Upper lobe of left lung (tissue), 6 donors: ENCODE measurements at places on chromosomes 11 and 22. TPM values are rescaled to one million over a fixed set of nuclear protein-coding genes. Genes with fewer than 3 reads are reported as not detected.

The NLRX1 gene
- total RNA-seq = 20.3 TPM

The HTR3A gene
- total RNA-seq = not detected

The SMC1B gene
- total RNA-seq = not detected

The CBLIF gene
- not detected for total RNA-seq

The GLYATL2 gene
- not detected for total RNA-seq

The MS4A6E gene
- not detected for total RNA-seq

The SLC25A18 gene
- 0.69 TPM for total RNA-seq

The ARHGAP8 gene
- 16.0 TPM for total RNA-seq

The KBTBD3 gene
- 8.1 TPM for total RNA-seq

The YAP1 gene
- total RNA-seq = 262 TPM

The TSPAN32 gene
- 3.2 TPM for total RNA-seq

The MUC5B gene
- total RNA-seq = 21.4 TPM

The TNNT3 gene
- total RNA-seq = 2.4 TPM

The ACAD8 gene
- 33.4 TPM for total RNA-seq

The OVCH2 gene
- 29.3 TPM for total RNA-seq

The ALKBH3 gene
- total RNA-seq = 23.9 TPM

The OR51B5 gene
- total RNA-seq = not detected

The RHOD gene
- 21.1 TPM for total RNA-seq

The FAM118B gene
- total RNA-seq = 30.9 TPM
